Stimulated activated CD4-positive, alpha-beta T cell treated with anti-CD3 and anti-CD28 coated beads, Interleukin-1b, Interleukin-23, amount 100 ng/mL, for 1 hour (primary cell): ENCODE measurements at places on chromosomes 2 and 18.

GRCh38 chr18:13377496-13377895 lies 158.9 kb downstream of the LDLRAD4 start:
- DNase-seq: no peak

GRCh38 chr18:75418293-75419005 lies 9.1 kb downstream of the SMIM21 start:
- no peak for DNase-seq

DNA sequence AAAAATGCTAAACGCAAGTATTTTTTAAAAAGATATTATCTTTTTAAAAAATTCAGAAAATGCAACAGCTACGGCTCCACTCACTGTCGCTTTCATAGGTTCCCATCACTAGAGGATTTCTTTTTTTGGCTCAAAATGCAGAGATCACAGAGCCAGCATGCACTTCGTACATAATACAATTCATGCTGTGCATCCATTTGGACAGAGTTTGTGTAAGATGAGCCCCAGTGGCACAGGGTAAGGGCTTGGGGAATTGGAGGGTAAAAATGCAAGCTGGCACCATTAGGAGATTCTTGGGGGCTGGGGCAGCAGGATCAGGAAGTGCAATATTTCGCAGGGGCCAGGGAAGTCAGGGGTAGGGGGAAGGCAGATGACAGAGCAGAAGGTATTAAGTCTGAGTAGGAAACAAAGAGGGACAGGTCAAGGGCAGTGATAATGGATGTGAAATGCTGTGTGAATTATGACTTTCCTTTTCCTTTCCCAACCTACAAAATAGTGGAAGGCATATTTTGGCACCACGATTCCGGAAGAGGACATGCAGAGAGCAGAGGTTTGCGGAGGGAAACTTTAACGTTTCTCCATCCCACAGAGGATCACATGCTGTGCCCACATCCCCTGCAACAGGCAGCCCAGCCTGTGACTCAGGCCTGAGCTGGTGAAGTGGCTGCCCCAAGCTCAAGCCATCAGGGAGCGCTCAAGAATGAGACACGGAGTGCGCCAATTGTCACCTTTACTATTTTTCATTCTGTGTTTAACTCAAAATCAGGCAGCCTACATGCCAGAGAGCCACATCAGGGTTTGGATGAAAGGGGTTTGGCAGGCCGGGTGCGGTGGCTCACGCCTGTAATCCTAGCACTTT lies 4.7 kb downstream of the CAPG start:
- peak; percentile 36 for DNase-seq

GRCh38 chr2:10890706-10891270 lies 20.9 kb upstream of the KCNF1 start:
- DNase-seq: no peak

DNA sequence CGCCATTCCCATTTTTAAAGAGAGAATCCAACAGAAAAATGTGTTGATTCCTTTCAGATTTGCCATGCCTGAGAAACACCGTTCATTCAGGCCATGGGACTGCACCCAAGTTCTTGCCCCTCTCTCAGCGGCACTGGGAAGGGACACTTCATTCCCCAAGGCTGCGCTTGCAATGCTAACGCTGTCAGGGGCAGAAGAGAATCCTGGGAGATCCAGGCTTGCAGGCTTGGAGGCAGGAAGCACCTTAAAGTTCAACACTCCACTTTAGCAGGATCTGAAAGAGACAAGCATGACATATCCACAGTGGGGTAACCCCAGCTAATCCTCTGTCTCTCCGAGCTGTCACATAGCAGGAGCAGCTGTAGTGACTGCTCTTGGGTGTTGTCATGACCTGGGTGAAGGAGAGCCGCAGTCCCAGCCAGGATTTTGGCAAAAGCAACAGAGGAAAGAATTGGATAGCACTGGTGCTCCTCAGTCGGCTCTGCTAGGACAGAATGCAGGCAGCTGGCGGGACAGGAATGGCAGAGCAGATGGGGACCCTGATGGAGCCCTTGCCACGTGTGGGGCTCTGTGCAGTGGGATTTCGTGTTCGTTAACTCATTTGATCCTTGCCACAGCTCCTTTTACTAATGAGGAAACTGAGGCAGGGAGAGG lies 22.0 kb upstream of the ODC1 start:
- no peak for DNase-seq

- no peak for DNase-seq
Observed at GRCh38 chr18:48022531-48023329, 92.3 kb upstream of the SMAD2 start.
